Fibroblast of mammary gland (primary cell): ENCODE measurements at places on chromosomes 4 and X.
A peak's percentile ranks its signal among the peaks of the same experiment; 100 is the strongest.

- DNase-seq = no peak
These were observed 84.9 kb downstream of the EDA2R start for GRCh38 chrX:66553973-66554372.

GRCh38 chr4:168877511-168878491 is 132.3 kb downstream of the CBR4 start:
- DNase-seq = no peak

GRCh38 chrX:40097504-40098263 is at the start of gene BCOR:
Gene BCOR, minus strand, starts transcription at chrX:40097958. Its CDS starts 20,029 bp downstream, at chrX:40077929.
- DNase-seq = no peak

DNA sequence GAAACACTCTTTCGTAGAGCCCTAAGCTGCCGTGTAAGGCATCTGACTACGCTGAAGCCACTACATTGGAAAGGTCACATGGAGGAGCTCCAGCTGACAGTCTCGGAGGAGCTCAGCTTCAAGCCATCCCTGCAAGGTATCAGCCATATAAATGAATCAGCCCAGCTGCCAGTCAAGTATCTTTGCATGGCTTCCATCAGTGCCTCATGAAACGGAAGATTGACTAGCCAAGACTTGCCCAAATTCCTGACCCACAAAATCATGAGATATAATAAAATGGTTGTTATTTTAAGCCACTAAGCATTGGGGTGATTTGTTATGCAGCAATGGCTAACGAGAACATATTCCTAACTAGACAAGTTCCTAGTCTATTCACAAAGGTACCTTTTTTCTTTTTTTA is 104.1 kb upstream of the SCOC start:
- DNase-seq = no peak

DNA sequence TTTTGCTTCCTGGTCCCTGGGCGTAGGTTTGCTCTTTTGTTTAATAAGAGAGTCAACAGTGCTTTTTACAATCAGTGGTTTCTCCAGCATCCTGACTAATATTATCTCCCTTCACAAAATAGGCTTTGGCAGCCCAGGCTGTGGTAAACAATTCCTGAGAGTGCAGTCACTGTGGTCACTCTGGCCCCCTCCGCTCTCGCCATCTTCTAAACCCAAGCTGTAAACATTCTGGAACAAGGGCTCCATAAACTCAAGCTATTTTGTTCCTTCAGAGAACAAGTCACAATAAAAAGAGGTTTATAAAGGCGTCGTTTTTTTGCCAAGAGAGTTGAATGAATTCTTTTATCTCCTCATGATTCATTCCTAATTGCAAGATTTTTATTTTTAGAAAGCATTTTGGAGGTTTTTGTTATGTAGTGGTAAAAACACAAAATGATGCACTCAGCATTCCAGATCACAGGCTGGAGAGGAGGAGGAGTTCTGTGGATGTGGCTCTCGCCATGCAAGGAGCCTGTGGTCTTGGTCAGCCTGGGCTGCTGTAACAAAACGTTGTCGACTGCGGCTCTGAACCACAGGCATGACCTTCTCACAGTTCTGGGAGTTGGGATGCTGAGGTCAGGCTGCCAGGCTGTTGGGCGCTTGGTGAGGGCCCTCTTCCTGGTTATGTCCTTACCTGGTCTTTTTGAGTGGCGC is 486.4 kb upstream of the FAT1 start:
- peak; percentile 25 for DNase-seq

DNA sequence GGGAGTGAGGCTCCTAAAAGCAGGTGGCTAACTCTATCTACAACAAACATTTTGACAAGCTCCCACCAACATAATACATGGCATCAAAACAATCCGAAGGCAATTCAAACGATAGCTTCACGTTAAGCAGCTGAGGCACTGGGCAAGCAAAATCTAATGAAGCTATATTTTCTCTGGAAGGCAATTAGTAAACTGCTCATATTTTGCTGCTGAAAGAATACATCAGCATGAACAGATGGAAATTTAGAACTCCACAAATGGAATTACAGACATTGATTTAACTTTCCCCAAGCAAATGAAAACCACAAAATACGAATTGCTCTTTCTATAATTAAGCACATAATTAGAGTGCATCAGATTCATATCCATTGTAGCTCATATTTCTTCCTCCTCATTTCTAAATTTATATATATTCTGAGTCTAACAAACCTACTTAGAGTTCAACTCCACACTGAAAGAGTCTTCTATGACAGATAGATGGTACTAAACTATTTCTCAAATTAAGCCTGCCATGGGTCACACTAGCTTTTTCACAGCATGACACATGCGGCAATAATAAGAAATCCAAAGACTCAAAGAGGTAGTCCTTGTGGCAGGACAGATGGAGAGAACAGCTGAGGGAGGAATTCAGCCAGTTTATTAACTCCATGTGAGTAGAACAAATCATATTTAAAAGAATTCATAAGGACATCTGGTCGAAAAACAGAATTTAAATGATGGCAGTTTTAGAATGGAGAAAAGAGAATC is 305.4 kb downstream of the MAPK10 start:
- no peak for DNase-seq

- DNase-seq = no peak
These were observed 57.2 kb upstream of the DAPP1 start for GRCh38 chr4:99759346-99759984.

DNA sequence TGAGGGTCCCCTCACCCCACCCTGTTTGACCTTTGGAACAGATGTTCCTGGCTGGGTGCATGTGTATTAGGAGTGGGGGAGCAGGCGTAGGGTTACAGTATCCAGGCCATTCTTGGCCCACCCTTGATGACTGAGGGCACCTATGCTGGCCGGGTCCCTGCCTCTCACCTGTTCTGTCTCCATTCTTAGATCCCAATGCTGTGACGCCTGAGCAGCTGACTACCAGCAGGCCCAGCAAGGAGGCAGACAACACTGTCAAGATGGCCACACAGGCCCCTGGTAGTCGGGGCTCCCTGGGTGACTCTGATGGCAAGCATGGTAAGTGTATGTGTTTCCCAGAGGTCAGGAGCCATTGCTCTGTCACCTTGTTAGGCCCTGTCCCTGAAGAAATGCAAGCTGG is 10.9 kb downstream of the EFNB1 start:
- no peak for DNase-seq

DNA sequence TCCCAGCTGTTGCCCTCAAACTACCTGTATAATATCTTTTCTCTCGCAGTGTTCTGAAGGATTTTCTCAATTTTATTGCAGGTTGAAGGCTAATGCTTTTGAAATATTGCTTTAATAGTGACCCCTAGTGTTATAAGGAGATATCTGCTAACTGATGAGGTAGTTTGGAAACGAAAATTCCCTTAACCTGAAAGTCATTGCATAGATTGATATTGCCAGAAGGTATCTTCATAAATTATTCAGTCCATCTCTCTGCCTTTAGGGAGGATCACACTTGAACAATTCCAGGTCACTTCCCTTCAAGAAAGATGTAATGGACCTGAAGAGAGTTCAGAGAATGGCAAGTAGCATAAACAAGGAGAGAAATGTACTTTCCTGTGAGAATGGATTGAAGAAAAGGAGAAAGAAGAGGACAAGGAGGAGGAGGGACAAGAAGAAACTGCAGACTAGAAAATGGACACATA is 44.1 kb downstream of the TIGD4 start:
- DNase-seq = peak; percentile 37

DNA sequence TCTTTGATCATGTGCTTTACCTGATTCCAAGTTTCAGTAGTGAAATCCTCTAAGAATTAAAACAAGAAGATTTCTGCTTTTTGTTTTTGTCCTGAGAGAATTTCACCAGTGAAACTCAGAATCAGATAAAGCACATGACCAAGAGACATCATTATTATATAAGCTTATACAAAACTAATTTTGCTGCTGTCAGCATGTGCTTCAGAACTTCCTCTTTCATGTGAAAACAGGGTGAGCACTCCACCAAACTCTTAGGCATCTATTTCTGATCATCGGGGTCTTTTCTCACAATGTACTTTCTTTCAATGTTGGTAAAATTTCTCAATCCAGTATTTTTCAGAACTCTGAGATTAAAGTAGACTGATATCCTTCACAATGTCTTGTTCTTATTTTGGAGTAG is 152.1 kb downstream of the SLC39A8 start:
- no peak for DNase-seq

DNA sequence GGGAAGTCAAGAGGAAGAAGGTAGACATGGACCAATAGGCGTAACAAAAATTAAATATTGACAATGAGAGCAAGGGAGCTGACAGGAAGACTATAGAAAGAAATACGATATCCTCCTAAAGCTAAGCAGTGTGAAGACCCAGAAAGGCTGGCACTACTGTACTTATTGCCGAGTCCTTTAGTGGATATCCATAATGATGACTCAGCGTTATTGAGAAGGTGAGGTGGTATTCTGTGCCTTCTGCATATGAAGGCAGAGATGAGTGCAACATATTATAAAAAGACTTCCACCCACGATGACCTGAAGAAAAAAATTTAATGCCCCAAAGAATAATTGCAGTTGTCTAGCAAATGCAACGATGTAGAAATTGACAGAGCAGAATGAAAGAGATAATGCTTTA is 13.0 kb upstream of the MCF2 start:
- DNase-seq = no peak

DNA sequence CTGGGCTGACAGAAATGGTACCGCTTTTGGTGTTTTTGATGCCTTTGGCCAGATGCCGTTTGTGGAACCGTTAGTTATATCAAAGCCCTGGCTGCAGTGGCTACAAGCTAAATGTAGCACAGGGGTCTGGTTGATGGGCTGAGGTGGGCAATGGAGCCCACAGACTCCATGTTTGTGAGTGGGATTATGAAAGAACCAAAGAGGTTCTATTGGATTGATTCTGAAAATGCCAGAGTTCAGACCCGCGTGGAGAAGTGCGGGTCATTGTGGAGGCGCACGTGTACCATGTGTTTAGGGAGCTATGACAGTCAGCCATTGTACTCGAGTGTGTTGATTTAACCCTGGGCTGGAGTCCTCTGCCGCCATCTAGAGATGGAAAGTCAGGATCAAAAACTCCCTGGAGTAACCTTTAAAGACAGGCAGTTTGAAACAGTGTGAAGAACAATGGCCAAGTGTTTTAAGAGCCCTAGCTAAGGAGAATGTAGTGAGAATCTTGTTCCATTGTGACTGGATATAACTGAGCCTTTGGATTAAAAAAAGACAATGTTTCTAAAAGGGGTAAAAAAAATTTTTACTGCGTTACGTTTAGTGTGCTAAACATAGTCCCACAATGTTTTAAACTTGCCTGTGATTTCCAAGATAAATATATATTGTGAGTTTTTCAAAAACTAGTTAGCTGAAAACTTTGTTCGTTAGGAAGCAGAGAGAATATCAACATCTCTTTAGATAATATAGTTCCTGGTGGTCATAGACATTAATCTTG is 12.7 kb downstream of the ART3 start:
- peak; percentile 73 for DNase-seq

DNA sequence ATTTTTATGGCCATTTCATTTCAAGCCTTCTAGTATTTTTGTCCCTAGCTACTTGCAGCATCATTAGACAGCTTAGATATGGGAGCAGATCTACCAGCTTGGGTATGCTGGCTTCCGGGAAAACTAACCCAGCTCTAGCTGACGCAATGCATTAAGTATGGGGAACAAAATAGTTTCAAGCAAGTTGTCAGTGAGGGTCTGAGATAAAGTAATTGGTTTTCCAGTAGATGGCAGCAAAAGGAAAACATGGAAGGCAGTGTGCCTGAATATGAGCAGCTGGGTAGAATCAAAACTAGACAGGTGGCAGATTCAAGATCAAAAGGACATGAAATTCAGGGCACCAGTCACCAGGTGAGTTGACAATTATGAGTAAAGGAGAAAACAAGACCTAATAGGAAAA is 340.9 kb upstream of the CTSO start:
- peak; percentile 71 for DNase-seq

DNA sequence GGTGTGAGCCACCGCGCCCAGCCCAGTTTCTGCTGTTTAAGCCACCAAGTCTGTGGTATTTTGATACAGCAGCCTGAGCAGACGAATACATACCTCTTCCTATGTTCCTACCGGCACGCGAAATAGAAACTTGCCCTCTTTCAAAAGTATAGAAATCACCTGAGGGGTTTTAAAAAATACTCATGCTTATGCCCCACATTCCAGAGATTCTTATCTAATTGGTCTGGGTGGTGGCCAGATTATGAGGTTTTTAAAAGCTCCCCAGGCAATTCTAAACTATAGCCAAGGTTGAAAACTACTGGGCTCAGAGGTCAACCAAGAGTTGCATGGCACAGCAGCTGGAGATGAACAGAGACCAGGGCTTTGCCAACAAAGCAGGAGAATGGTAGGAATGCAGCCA is 24.9 kb upstream of the HUWE1 start:
- no peak for DNase-seq
